ENCODE measurements at places on chromosomes 7 and 10.

GRCh38 chr7:51606601-51607154, 290.1 kb upstream of the COBL start:
- DNase-seq = no peak

DNA sequence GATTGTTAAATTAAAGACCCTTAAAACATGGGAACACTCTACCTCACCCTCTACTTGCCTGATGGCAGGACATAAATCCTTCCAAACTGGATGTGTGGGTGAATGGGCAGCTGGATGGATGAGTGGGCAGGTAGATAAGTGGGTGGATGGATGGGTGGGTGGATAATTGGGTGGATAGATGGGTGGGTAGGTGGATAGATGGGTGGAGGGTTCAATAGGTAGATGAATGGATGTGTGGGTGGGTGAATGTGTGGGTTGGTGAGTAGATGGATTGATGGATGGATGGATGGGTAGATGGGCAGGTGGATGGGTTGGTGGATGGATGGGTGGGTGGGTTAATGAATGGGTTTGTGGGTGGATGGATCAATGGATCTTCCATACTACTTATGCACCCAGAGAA, 18.9 kb upstream of the FFAR4 start:
- no peak for DNase-seq

DNA sequence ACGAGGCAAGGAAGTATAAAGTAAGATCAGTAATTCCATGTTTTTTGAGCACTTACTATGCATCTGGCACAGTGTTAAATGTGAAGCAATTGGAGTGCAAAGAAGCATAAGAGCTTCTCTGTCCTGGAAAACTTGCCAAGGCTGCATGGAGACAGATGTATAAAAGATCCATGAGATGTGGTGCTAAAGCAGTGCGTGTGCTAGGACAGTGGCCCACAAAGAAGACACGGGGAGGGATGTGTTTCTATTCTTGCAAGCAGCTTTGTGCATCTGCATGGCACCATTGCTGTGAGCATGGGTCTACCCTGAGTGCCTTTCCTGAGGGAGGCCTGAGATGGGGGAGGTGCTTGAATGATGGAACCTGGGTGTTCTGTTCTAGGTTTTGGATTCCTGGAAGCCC, 5.1 kb upstream of the CDHR3 start:
- DNase-seq = no peak

DNA sequence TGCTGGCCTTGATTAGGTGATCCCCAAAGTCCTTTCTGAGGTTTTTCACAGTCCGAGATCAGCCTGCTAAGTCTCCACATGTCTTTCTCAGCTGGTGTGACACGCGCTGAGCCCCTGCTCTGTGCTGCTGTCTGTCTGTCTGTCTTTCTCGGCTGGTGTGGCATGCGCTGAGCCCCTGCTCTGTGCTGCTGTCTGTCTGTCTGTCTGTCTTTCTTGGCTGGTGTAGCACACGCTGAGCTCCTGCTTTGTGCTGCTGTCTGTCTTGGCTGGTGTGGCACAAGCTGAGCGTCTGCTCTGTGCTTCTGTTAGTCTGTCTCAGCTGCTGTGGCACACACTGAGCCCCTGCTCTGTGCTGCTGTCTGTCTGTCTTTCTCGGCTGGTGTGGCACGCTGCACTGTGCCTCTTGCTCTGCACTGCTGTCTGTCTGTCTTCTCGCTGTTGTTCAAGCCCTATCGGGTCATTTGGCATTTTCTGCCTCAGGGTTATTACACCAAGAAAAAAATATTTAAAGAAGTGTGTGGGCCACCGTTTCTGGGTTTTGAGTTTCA, 217.3 kb upstream of the SHH start:
- DNase-seq = no peak

DNA sequence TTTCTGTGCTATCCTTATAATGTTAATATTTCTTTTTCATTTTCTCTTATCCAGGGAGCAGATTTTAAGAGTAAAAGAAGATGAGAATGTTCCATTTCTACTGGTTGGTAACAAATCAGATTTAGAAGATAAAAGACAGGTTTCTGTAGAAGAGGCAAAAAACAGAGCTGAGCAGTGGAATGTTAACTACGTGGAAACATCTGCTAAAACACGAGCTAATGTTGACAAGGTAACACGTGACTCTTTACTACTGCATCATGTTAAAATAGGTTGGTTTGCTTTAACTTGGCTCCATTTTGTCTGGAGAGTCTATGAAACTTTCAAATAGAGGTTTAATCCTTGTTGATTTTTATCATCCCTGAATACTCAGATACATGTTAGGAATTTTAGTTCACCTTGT, 73.3 kb downstream of the RALA start:
- DNase-seq = no peak

DNA sequence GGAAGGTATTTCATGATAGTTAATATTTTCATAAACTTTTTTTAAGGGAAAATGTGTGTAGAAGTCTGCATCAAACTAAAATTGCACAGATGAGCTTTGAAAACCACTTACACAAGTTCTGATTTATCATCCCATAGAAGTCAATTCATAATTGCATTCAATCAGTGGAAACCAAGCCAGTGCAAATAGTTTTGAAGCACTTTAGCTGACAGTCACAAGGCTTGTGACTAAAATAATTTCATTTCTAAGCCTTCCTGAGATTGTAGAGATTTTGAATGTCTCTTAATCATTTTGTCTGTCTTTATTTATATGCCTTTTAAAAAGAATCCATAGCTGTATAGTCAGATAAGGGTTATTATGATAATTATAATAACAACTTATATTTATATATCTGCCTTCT, 41.4 kb downstream of the EXOC4 start:
- no peak for DNase-seq

- no peak for DNase-seq
These were observed 170.9 kb upstream of the CDK1 start for GRCh38 chr10:60607372-60607771.

GRCh38 chr10:102554531-102554930, 50.8 kb downstream of the SUFU start:
- no peak for DNase-seq

Measured in stimulated activated CD8-positive, alpha-beta memory T cell treated with anti-CD3 and anti-CD28 coated beads, Interleukin-4, amount 100 ng/mL, for 1 hour (primary cell).